NCI-H460 (cell line): ENCODE measurements at places on chromosomes 6 and 20.

GRCh38 chr20:22567944-22568871 lies 16.2 kb downstream of the FOXA2 start:
- no peak for DNase-seq

DNA sequence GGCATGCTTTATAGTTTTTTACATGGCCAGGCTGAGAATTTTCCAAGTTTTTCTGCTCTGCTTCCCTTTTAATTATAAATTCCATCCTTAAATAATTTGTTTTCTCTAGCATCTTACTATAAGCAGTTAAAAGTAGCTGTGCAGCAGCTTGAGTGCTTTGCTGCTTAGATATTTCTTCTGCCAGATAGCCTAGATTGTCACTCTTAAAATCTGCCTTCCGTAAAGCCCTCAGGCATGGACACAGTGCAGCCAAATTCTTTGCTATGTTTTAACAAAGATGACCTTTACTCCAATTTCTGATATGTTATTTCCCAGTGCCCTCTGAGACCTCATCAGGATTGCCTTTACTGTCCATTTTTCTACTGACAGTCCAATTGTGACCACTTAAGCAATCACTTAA lies 92.6 kb upstream of the SGK1 start:
- DNase-seq, result no peak

DNA sequence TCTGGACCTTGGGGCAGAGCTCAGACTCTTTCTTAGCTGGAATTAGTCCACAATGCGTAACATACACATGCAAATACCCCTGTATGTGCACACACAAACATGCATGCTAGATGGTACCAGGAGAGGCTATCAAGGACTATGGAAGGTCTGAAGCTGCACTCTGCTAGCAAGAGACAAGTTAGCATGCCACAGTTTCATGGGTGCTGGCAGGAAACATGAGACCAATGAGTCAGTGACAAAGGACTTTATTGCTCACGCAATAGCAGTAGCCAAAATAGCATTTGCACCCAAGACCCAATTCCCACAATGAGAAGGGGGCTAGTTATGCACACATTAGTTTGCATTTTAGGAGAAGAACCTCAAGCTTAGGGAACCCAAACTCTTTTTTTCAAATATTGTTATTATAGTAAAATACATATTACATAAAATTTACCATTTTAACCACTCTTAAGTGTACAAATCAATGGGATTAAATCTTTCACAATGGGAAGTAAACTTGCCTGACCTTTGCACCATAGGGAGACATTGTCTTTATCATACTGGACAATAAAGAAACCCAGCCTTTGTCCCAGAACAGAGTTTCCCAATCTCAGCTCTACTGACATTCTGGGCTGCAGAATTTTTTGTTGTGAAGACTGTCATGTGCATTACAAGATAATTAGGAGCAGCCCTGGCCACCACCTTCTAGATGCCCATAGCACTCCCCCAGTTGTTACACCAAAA lies 69.1 kb downstream of the NRSN1 start:
- DNase-seq, result no peak

DNA sequence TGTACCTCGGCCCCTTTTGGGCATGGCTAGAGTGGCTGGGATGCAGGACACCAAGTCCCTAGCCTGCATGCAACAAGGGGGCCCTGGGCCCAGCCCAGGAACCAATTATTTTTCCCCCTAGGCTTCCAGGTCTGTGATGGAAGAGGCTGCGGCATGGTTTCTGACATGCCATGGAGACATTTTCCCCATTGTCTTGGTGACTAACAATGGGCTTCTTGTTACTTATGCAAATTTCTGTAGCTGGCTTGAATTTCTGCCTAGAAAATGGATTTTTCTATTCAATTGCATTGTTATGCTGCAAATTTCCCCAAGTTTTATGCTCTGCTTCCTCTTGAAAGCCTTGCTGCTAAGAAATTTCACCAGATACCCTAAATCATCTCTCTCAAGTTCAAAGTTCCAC lies 1269.6 kb upstream of the CITED2 start:
- DNase-seq, result no peak

- no peak for DNase-seq
Observed at GRCh38 chr20:58895448-58896180, 43.1 kb downstream of the GNAS start.

GRCh38 chr6:36130667-36131510 lies 576 bp downstream of the MAPK13 start:
- no peak for DNase-seq

GRCh38 chr6:3330199-3330598 lies 71.5 kb downstream of the PSMG4 start:
- no peak for DNase-seq

DNA sequence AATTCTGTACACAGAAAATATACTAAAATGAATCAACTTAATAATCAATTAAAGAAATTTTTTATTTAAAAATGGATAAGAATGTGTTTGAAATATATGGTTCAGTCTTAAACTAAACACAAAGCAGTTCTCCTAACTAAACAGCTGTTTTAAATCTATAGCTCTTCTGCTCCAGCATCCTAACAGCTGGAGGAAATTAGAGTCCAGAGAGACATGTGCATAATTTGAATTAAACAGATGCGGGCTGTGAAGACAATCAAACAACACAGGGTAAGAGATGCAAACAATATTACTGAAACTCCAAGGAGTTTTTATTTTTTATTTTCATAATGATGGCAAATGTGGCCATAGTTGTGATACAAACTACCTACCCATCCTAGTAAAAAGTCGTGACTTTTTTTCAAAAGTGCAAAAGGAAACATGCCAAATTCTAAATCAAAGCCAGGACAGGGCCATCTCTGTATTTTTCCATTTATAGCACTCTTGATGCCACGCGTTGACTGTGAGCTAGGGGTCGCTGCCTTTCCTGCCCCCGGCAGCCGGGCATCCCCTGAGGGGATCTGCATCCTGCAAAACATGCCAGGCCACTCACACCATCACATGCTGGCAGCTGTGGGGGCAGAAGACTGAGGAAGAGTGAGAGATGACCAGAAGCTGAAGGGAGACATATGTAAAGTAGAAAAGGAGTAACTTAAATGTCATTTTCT lies 310.6 kb downstream of the PRKN start:
- no peak for DNase-seq

- DNase-seq, result no peak
Observed at GRCh38 chr20:33685328-33686099, 671 bp downstream of the E2F1 start.

GRCh38 chr6:156731396-156731795 lies 45.8 kb upstream of the ARID1B start:
- no peak for DNase-seq

DNA sequence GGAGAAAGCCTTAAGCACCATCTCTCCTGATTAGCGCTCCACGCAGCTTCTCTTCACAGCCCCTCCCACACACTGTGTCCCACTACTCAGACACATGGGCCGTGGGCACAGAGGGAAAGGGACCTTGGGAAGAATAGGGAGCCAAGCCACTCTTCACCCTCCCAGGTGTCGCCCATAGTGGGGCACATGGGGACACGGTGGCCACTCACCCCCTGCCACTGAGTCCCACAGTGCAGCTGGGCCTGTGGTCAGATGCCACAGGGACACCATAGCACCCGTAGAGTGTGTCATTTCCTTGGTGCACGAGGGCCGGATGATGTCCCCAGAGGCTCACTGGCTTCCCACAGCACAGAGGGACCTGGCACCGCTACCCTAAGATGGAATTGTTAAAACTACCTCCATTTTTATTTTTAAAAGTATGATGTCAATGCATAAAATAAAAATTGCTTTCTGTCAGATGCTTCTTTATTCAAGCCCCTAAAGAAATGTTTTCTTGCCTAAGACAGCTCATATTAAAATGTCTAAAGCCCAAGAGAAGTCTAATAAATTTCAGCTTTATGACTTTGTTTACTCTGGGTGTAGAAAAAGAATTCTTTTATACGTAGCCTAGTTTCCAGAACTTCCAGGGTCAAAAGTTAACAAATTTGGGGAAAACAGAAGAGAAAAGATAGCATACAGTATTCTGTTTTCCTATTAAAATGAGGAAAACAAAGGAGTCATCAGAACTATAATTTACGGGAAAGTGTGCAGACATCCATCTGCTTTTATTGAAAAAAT lies 191.0 kb upstream of the SNX9 start:
- no peak for DNase-seq

DNA sequence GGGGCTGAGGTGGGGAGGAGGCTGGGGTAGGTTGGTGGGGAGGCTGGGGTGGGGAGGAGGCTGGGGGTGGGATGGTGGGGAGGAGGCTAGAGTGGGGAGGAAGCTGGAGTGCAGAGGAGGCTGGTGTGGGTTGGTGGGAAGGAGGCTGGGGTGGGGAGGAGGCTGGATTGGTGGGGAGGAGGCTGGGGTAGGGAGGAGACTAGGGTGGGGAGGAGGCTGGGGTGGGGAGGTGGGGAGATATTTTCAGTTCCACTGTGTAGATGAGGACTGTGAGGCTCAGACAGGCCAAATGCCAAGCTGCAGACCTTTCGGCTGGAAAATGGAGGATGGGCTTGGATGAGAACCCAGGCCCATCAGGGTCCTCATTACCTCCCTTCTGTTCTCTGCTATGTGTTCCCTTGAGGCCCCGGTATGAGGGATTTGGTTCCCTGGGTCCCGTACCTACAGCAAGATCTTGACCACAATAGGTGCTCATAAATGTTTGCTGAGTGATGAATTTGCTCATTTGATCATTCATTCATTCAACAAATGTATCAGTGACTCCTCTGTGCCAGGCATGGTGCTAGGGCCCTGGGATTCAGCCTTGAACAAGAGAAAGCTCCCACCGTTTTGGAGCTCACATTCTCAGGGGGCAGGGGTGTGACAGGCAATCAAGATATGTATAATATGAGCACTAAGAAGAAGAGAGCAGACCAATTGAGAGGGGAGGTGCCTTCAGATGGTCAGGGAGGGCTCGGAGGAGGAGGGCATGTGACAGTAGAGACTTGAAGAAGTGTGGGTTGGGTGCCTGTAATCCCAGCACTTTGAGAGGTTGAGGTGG lies 36.1 kb upstream of the NOL4L start:
- no peak for DNase-seq

GRCh38 chr6:39369987-39370386 lies 47.5 kb upstream of the KCNK16 start:
- DNase-seq, result no peak

- no peak for DNase-seq
Observed at GRCh38 chr6:163651915-163652668, 237.6 kb downstream of the QKI start.

GRCh38 chr6:142935553-142936517 lies 9.1 kb downstream of the HIVEP2 start:
- DNase-seq, result no peak

DNA sequence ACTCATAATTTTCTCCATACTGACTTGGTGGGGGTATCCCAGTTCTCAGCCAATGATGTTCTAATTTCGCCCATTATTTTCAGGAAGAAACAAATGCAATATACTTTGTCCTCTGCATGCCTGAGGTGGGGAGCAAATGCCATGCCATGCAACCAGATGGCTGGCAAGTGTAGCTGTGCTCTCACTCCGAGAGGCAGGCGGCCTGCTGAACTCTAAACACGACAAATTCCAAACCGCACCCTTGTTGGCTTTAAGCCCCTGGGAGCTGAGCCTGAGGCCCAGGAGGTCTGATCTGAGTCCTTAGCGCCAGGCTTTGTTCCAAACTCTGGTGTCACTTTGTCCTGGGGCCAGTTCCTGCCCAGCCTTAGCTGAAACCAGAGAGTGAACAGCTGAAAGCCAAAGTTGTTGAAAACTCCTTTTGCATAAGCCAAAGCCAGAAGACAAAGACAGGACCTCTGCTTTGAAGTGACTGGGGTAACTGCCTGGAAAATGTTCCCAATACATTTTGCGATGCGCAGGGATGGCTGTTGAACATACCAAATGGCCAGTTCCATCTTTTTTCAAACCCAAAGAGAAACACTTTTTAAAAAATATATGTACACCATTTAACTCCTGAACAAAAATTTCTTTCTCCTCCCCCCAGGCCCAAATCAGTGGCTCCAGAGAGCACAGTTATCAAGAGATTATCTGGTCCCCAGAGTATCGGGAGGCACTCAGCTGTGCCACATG lies 46.2 kb downstream of the TTI1 start:
- no peak for DNase-seq

DNA sequence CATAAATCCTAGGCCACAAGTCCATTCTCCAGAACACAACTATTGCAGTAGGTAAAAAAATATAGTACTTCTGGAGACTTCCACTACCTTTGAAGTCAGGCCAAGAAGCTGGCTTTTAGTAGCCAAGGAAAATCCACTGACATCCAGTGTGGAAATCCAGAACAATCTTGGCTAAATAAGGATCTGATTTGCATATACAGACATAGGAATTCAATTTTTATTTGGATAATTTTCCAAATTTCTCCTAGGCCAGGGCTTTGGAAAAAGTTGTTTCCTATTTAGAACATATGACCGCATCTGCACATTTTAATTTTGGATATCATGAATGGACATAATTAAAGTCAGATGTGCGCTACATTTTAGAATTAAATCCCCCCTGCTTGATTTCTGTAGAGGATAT lies 100.2 kb downstream of the BCAS1 start:
- DNase-seq, result no peak

DNA sequence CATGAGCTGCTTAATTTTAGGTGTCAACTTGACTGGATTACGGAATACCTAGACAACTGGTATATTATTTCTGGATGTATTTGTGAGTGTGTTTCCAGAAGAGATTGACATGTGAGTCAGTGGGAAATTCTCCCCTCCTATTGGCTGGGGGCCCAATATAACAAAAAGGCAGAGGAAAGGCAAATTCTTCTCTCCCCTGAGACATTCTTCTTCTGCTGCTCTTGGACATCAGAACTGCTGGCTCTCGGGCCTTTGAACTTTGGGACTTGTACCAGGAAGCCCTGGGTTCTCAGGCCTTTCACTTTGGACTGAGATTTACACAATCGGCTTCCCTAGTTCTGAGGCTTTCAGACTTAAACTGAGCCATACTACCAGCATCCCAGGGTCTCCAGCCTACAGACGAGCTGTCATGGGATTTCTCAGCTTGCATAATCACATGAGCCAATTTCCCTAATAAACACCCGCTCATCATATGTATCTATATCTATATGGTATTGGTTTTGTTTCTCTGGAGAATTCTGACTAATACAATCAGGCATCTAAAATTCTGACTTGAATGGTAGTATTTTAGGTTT lies 7.6 kb upstream of the BTN3A3 start:
- DNase-seq, result no peak

- DNase-seq, result no peak
Observed at GRCh38 chr6:20416567-20417345, 15.1 kb downstream of the E2F3 start.

- DNase-seq, result no peak
Observed at GRCh38 chr20:54284928-54285704, 77.2 kb downstream of the PFDN4 start.
